CD4-positive, alpha-beta T cell treated with Interleukin-12 subunit alpha and Interleukin-12 subunit beta, for 1 hour (primary cell): ENCODE measurements at places on chromosomes 5 and 9.
A peak's percentile ranks its signal among the peaks of the same experiment; 100 is the strongest.

GRCh38 chr5:133680830-133681565, 68.7 kb upstream of the FSTL4 start:
- DNase-seq: no peak

- no peak for DNase-seq
These were observed 335.9 kb upstream of the ISL1 start for GRCh38 chr5:51047369-51047768.

- DNase-seq: no peak
These were observed 122.1 kb upstream of the ADAMTS16 start for GRCh38 chr5:5017827-5018577.

DNA sequence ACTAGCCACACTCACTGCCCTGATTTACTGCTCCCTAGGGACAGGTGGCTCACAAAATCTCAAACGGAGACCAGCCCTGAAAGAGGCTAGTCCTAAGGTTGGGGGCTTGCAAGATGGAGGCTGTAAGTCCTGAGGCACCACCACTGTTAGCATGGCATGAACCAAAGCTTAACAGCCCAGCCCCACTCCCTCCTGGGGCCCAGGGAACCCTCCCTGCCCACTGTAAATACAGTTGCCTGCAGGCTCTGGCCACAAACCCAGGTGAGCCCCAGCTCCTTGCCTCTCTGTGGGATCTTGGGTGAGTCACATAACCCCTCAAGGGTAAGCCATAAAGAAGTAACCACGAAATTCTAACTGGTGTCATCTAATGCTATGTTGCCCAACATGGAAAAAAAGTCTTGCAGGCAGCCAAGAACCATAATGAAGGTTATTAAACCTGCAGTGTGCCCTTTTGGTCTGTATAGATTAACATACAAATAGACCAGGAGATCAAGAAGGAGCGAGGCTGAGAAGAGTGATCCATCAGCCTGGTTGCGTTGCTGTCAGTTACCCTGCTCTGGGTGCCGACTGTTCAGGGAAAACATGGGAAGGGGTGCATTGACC, 1.7 kb upstream of the POMT1 start:
- peak; percentile 45 for DNase-seq

DNA sequence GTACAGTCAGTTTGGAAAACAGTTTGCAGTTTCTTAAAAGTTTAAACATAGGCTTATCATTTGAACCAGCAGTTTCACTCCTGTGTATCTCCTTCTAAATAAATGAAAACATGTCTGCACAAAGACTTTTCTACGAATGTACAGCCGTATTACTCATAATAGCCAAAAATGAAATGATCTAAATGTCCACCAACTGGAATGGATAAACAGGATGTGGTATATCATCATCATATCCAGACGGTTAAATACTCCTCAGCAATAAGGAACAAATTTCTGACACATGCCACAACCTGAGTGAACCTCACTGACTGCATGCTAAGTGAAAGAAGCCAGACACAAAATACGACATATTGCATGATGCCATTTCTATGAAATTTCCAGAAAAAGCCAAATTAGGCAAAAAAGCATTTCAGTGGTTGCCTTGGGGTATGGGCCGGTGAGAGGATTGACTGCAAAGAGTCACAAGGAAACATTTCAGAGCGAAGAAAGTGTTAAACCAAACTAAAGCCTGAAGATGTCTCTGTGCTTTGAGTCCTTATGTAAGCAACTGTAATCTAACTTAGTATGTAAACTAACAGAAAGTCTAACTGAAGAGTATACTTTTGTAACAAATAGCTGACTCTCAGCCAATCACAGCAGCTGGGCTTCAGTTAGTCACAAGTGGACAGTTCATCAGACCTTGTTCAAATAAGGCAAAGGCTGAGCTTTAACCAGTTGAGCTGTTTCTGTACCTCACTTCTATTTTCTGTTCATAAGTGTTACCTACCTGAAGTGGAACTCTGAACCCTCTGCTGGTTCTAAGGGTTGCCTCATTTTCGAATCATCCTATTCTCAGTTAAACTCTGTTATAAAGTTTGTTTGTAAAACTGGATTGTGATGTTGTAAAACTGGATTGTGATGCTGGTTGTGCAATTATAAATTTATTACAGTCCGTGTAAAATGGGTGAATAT, 65.2 kb downstream of the TRIO start:
- DNase-seq: no peak

GRCh38 chr5:167482555-167482954, 808.9 kb upstream of the WWC1 start:
- no peak for DNase-seq

- no peak for DNase-seq
These were observed 611.9 kb downstream of the IRX1 start for GRCh38 chr5:4207486-4207885.

- no peak for DNase-seq
These were observed 139.1 kb downstream of the ELAVL2 start for GRCh38 chr9:23686896-23687295.

DNA sequence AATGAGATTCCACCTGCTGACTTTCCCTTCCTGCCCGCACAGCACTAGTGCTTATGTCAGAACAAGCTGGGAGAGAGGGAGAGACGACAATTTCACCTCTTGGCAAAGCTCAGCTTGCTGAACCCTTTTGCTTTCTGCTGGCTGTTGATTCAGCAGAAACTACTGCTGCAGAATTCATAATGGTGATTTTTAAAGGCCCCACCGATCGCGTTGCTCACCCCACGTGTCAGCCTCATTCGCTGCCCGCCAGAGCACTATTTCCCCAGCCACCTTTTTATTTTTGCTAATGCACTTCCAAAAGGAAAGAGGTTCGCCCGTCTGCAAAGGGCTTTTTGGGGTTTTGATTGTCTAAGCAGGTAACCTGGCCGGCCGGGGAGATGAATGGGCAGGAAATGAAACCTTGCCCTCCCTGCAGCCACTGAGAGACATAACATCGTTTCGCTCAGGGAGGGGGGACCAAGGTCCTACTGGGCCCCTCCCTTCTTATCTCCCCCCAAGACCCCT, 1.3 kb downstream of the PPP2R2B start:
- peak; percentile 2 for DNase-seq

DNA sequence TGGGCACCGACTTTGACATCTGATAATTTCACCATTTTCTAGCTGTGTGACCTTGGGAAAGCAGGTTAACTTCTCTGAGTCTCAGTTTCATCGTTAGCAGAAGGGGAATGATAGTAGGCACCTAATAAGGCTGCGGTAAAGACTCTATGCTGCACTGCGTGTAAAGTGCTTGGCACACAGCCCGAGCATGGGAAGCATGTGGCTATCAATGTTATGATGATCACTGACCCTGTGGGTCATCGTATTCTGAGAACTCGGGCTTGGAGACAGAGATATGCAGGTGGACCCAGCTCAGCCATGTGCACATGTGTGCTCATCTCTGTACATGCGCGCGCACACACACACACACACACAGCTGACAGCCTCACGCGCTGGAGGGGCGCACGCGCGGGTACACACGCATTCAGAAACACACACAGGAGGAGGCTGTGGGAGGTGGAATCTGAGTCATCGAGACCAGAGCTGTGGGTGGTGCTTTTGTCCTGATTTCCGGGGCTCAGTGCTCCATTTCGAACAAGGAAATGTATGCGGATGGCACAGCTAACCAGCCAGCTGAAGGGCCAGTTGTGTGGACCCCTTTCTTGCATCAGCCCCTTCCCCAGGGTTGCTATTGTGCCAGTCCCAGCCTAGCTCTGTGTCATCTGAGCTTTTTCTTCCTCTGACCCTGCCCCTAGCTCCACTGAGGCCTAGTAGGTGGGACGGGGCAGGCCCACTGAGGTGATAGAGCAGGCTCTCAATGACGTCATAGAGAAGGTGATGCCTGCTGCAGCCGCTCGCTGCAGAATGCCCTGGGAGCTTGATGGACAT, 11.1 kb upstream of the ARAP3 start:
- DNase-seq: peak; percentile 74

DNA sequence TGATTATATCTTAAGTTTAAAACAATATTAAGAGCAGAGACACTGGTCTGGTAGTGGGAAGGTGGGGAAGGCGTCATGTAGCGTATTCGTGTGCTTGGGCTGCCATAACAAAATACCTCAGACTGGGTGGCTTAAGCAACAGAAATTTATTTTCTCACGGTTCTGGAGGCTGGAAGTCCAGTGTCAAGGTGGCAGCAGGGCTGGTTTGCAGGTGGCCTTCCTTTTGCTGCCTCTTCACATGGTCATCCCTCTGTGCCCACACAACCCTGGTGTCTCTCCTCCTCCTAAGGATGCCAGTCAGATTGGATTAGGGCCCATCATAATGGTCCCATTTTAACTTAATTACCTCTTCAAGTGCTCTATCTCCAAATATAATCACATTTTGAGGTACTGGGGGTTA, 9.6 kb downstream of the IL31RA start:
- no peak for DNase-seq

- no peak for DNase-seq
These were observed 674.4 kb downstream of the PRR16 start for GRCh38 chr5:121138495-121138907.

DNA sequence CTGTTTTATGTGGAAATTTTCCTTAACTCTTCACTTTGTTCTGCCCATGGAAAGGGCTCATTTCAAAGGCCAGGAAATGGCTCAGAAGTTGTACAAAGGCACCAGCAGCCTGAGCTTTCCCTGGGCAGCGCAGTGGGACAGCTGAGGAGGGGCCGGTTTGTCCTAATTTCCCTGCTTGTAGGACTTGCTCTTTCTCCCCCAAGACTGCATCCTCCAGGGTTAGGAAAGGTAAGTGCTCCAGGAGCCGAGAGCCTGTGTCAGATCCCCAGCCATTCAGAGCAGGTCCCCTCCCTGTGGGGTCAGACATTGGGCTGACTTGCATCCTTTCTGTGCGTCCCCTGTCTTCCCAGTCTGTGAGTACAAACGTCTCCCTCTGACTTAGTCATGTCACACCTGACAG, 43.5 kb downstream of the AGXT2 start:
- DNase-seq: no peak

- DNase-seq: no peak
These were observed 376.2 kb upstream of the CLINT1 start for GRCh38 chr5:158235159-158235547.

DNA sequence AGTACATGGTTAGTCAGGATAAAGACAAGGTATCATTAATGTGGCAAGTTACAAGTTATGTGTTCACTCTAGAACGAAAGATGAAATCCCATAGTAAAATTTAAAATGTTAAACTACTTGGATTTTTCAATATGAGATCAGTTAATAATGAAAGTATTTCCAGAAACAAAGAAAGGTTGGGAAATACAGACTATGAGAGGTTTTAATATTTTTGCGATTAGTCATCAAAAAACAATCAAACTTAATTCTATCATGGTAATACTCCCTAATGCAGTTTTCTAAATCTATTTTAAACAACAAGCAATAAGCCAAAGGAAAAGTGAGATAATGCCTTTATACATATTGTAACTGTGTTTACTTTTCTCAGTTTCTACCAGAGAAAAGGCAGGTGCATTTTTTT, 10.6 kb downstream of the CDH12 start:
- no peak for DNase-seq

- no peak for DNase-seq
These were observed 38.7 kb upstream of the HSD17B3 start for GRCh38 chr9:96340707-96341106.

DNA sequence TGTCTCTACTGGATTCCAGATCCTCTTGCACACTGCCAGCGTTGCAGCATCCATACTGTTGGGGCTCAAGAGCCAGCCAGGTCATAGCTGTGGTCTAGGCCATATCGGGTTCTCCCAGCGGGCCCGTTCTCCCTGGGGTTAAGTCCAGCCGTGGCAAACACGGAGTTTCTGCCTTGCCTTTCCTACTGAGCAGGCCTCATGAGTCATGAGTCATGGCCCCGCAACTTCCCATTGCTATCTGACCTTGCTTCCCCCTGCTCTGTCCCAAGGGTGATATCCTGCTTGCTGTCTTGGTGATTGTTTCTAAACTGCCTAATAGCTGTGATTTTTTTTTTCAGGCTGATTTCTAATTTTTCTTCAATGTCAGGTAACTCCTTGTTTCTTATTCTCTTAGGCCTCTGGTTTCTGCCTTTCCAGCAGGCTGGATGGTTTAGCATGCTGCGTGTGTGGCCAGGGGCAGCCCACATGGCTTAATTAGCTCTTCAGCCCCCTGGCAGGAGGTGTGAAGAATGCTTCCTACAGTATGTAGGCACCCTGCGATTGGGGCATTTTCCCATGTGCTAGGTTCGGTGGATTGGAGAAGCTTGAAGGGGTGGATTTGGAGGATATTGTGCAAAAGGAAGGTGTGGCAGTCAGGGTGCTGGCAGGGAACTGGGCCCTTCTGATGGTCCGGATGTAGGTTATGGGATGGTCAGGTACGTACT, 18.7 kb downstream of the DAPK1 start:
- DNase-seq: no peak

DNA sequence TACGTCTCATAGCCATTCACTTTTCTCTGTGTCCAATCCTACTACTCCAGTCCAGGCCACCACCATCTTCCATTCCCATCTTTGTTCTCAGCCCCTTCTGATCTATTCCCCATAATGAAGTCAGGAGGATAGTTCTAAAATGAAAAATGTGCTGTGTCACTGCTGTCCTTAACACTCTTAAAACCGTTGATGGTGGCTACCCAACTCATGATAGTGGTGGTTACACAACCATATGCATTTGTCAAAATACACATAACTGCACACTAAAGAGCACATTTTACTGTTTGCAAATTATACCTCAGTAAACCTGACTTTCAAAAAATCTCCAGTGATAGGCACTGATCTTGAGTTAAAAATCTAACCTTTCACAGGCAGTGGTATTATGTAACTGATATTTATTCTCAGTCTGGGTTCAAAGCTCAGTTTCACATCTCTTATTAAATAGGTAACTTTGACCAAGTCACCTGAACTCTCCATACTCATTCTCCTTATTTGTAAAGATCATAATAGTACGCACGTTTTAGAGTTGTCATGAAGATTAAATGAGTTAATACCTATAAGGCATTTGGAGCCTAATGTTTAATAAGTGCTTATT, 24.6 kb upstream of the ADRB2 start:
- DNase-seq: no peak

DNA sequence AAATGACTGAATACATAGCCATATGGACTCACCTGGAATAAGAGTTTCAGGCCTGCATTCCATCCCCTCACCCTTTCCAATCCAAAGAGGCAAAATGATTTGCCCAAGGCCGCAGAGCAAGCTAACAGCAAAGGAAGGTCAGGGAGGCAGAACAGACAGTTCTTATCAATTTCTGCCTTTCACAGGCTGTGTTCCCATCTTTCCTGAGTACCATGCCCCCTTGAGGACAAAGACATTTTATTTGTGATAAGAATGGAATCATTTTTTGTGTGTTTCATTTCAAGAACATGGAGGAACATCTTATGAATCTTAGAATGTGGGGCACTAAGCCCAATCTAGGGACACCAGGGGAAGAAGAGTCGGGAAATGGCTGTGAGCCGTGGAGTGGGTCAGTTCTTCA, 13.9 kb downstream of the LHFPL2 start:
- no peak for DNase-seq

DNA sequence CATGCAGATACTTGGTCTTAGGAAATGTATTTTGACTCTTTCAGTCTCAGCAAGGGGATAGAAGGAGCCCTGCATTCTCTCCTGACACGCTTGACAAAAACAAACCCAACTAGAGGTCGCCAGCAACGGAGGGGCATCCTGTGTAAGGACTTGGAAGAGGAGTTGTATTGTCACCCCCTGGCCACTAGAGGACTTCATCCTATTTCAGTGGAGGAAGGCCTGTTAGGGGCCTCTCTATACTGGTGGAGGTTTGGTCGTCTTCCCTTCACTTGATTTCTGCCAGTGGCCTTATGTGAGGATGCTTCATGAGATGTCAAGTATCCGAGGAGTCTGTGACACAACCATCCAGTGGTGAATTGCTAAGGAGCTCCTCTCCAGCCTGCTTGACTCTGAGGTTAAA, 122.8 kb upstream of the STC2 start:
- DNase-seq: no peak

GRCh38 chr9:96618209-96619123, 1.2 kb downstream of the CDC14B start:
- DNase-seq: no peak
